ENCODE measurements at places on chromosomes 12 and 14.

- peak overlapping the region; percentile 41 for H3K4me3 ChIP-seq
- peaks cover 8% of the 10 kb centered on the region for H3K27me3 ChIP-seq
- no peaks in the 10 kb centered on the region for H3K36me3 ChIP-seq
These were observed 4.5 kb upstream of the RNASE4 start for GRCh38 chr14:20679907-20680306.

DNA sequence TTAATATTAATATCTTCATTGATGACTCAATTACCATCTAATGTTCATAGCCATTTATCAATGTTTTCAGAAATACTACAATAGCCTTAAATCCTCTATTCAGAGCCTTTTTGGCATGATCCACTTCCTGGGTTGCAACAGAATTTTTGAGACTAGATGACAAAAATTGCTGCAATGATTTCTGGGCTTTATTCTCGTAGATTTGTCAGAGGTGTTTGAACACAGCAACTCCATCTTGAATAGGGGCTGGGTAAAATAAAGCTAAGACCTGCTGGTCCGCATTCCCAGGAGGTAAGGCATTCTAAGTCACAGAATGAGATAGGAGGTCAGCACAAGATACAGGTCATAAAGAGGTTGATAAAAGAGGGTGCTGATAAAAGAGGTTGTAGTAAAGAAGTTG is 165.8 kb upstream of the CNOT2 start:
- H3K27me3 ChIP-seq: no peaks in the 10 kb centered on the region
- no peak for DNase-seq
- H3K4me3 ChIP-seq: no peak overlapping the region
- no peak overlapping the region for H3K27ac ChIP-seq
- no peaks in the 10 kb centered on the region for H3K36me3 ChIP-seq

- peaks cover 2% of the 10 kb centered on the region for H3K27me3 ChIP-seq
- H3K4me1 ChIP-seq: no peaks in the 10 kb centered on the region
- no peak for DNase-seq
- no peak overlapping the region for H3K27ac ChIP-seq
These were observed 37.9 kb downstream of the B4GALNT3 start for GRCh38 chr12:497501-498160.

GRCh38 chr14:63076488-63076887 is 31.2 kb upstream of the KCNH5 start:
- H3K27ac ChIP-seq: no peak overlapping the region
- no peak overlapping the region for H3K4me3 ChIP-seq
- no peaks in the 10 kb centered on the region for H3K36me3 ChIP-seq
- no peak for DNase-seq
- no peaks in the 10 kb centered on the region for H3K4me1 ChIP-seq

DNA sequence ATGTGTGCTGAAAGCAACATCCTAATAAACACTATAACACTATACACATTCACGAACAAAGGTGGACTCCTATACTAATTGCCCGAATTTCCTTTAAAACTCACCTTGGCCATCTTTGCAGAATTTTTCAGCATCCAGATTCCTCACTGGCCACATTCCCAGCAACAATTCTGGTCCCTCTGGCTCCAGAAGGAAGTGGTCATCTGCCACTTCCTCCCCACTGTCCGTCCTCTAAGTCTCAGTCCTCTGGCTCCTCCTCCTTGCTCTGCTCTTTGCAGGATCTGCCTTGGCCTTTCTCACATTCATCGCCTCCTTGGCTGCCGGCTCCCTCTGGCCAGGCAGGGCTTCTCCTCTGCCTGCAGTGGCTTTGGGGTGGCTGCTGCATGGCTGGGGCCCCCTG is 426.0 kb downstream of the FUT8 start:
- H3K27me3 ChIP-seq: peaks cover 3% of the 10 kb centered on the region
- no peak overlapping the region for H3K4me3 ChIP-seq
- no peaks in the 10 kb centered on the region for H3K36me3 ChIP-seq
- peaks cover 23% of the 10 kb centered on the region for H3K4me1 ChIP-seq

DNA sequence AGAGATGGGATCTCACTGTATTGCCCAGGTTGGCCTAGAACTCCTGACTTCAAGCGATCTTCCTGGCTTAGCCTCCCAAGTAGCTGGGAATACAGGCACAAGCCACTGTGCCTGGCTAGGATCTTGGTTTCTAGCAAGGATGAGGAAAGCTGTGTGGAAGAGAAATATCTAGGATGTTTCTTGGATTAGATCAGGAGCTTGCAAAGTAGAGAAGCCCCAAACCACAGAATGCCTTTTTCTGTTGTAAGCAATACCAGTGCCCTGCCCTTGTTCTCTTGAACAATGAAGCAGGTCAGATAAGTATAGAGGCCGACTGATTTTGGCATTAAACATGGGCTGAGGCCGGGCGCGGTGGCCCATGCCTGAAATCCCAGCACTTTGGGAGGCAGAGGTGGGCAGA is 44.3 kb upstream of the STRN3 start:
- no peak overlapping the region for H3K4me3 ChIP-seq
- H3K27ac ChIP-seq: no peak overlapping the region
- DNase-seq: no peak
- peaks cover 26% of the 10 kb centered on the region for H3K36me3 ChIP-seq
- H3K27me3 ChIP-seq: no peaks in the 10 kb centered on the region
- H3K4me1 ChIP-seq: no peaks in the 10 kb centered on the region

- peaks cover 2% of the 10 kb centered on the region for H3K27me3 ChIP-seq
- H3K4me3 ChIP-seq: no peak overlapping the region
- H3K4me1 ChIP-seq: no peaks in the 10 kb centered on the region
- no peaks in the 10 kb centered on the region for H3K36me3 ChIP-seq
- H3K27ac ChIP-seq: no peak overlapping the region
These were observed 217.3 kb downstream of the PPM1H start for GRCh38 chr12:62717643-62718042.

GRCh38 chr12:23817345-23817744 is 132.1 kb downstream of the SOX5 start:
- DNase-seq: no peak
- no peaks in the 10 kb centered on the region for H3K36me3 ChIP-seq
- H3K27me3 ChIP-seq: no peaks in the 10 kb centered on the region
- H3K4me1 ChIP-seq: no peaks in the 10 kb centered on the region
- no peak overlapping the region for H3K27ac ChIP-seq

GRCh38 chr12:65282840-65283239 is 4.4 kb downstream of the MSRB3 start:
- H3K27me3 ChIP-seq: peaks cover 11% of the 10 kb centered on the region
- peaks cover 12% of the 10 kb centered on the region for H3K4me1 ChIP-seq
- H3K27ac ChIP-seq: no peak overlapping the region

DNA sequence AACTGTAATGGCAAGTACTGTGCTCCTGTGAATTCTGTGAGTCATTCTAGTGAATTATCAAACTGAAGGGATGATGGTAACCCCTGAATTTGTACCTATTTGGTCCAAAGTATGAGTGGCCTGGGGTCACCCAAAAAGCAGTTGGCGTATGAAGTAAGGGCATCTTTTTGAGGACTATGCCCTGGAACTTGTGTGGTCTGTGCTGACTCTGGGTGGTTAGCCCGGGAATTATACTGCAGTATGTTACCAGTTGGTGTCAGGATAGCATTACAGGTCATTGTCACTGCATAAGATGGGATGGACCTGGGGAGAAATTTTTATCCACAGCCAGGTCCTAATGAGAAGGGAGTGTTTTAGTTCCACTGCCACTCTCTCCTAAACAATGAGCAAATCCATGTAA is 174.7 kb downstream of the SSPN start:
- H3K4me1 ChIP-seq: no peaks in the 10 kb centered on the region
- no peak overlapping the region for H3K4me3 ChIP-seq
- H3K27ac ChIP-seq: no peak overlapping the region
- peaks cover 2% of the 10 kb centered on the region for H3K27me3 ChIP-seq
- H3K36me3 ChIP-seq: peaks cover 16% of the 10 kb centered on the region
- no peak for DNase-seq

DNA sequence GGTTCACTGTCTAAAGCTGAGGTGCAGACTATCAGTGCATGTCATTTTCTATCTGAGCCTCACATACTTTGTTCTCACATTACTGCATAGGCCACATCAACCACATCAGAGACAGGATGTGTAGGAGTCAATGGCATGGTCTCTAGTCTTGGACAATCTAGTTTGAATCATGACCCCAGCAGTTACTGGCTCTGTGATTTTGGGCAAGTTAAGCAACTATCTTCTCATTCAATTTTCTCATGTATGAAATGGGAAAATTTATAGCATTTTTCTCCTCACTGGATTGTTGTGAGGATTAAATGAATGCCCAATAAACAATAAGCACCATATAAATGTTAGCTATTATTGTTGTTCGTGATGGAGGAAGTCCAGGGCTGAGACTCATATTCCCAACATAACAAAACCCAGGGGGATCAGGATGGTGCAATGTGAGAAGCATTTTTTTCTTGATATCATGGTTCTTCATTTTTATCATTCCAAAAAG is 432.6 kb downstream of the LRIG3 start:
- no peaks in the 10 kb centered on the region for H3K36me3 ChIP-seq
- no peak overlapping the region for H3K27ac ChIP-seq
- H3K27me3 ChIP-seq: no peaks in the 10 kb centered on the region
- DNase-seq: no peak

- peaks cover 2% of the 10 kb centered on the region for H3K27me3 ChIP-seq
- H3K4me1 ChIP-seq: no peaks in the 10 kb centered on the region
- DNase-seq: no peak
- no peaks in the 10 kb centered on the region for H3K36me3 ChIP-seq
- H3K4me3 ChIP-seq: no peak overlapping the region
These were observed 994.1 kb upstream of the TMEM132C start for GRCh38 chr12:127272864-127273263.

- peaks cover 22% of the 10 kb centered on the region for H3K4me1 ChIP-seq
- no peak for DNase-seq
- peaks cover 5% of the 10 kb centered on the region for H3K27me3 ChIP-seq
- no peak overlapping the region for H3K4me3 ChIP-seq
These were observed 49.0 kb upstream of the TMEM263 start for GRCh38 chr12:106906715-106907114.
